Activated CD8-positive, alpha-beta memory T cell treated with anti-CD3 and anti-CD28 coated beads, Interleukin-2, amount 50 U/mL, for 48 hours (primary cell): ENCODE measurements at places on chromosomes 11 and 22.
A peak's percentile ranks its signal among the peaks of the same experiment; 100 is the strongest.

GRCh38 chr11:44893846-44894617 lies 56.7 kb downstream of the TP53I11 start:
- DNase-seq: peak; percentile 87

- DNase-seq: no peak
Measured at GRCh38 chr11:1161410-1162137, 3.8 kb downstream of the MUC5AC start.

GRCh38 chr22:22728382-22728781 lies 84.0 kb downstream of the GGTLC2 start:
- DNase-seq: no peak

DNA sequence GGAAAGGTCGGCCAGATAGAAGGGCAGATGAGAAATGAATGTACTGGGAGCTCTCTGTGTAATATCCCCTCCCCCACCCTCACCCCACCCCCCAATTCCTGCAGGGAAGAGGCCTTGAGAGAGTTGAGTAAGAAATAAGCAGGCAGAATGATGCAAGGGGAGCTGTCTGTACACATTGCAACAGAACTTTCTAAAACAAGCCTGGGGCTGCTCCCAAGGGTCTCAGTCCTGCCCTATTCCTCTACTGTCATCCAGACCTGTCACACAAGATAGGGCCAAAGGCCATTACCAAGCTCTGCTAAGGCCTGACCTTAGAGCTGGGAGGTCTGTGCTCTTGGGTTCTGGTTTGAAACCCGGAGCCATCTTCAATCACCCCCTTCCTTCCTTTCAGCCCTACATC lies 5.7 kb upstream of the DGAT2 start:
- DNase-seq: no peak

GRCh38 chr22:35154937-35155387 lies 89.0 kb downstream of the ISX start:
- DNase-seq: peak; percentile 58

DNA sequence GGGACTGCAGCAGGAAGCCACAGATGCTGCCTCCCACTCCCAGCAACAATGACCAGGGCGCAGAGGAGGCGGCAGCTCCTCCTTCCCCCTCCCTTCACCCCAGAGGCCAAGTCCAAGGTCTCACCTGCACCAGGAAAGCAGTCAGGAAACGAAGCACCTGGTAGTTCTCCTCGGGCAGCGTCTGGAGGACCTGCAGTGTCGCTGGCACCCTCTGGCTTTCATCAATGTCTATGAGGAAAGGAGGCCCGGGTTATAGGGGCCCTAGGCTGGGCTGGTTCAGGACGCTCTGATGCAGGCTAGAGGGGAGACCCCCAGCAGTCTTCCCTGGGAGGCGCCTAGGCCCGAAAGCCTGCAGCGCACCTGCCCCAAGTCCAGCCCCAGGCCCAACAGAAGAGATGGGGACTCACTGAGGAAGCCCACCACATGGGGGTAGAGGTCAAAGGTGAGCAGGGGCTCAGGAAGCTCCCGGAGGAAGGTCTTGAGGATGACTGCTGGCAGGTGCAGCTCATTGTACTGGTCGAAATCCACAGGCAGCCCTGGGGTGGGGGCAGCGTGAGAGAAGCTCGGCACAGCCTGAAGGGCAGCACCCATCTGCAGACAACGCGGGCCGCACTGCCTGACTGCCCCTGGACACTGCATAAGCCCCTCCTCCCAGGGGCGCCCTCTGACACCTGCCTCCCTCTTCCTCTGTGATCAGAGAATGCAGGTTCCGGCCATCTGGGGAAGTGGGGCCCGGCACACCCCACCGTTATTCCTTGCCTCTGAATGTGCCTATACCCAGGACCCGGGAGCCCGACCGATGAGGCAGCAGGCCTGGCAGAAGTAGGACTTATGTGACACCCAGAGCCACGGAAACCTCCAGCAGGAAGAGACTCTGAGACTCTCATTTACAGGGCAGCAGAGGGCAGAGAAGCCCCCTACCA lies 20.9 kb downstream of the ARHGAP1 start:
- DNase-seq: no peak

DNA sequence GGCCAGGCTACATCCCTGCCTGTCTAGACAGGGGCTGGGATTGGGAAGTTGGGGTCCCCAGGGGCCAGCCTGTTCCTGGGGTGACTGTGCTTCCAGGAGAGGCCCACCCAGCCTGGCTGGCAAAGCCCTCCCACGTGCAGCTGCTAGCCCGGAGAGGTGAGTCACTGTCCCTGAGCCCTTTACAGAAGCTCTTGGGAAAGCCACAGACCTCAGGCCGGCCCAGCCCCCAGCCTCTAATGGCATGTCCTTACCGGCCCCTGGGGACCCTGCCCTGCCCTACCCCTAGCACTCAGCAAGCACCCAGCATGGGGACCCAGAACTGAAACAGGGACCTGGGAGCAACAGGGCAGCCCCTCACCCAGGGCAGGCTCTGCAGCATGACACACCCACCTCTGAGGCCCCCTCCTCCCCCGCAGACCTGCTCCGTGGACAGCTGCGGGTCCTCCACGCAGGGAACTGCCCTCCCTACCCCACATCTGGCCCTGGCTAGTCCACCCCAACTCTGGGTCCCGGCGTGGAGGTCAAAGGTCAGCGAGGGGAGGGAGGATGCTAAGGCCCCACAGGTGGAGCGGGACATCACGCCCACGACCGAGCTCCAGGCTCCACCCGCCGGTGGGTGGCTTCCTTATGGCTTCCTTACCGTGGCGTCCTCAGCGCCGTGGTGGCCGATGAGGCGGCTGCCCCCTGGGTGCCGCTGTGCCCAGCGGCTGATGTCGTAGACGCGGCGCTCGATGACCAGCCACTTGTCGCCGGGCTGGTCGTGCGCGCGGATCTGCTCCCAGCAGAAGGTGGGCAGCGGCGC lies 615 bp downstream of the FADS3 start:
- DNase-seq: peak; percentile 60

- DNase-seq: no peak
Measured at GRCh38 chr22:33984656-33985285, 64.5 kb upstream of the LARGE1 start.

- DNase-seq: no peak
Measured at GRCh38 chr11:121615501-121615900, 162.7 kb upstream of the SORL1-AS1 start.

DNA sequence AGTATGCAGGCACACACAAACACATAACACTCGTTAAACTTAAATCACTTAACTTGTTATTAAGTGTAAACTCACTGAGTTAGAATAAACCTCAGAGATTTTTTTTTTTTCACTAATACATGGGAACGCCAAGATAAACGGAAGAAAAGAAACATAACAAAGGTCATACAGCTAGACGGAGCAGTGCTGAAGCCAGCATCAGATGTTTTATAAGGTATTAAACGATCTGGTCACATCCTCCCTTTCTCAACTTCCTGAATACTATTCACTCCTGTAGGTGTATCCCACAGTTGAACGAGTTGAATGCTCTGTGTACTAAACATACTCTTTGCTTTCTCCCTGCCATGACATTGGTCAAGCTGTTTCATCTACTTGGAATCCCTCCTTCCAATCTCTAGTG lies 212.0 kb downstream of the SWAP70 start:
- no peak for DNase-seq

DNA sequence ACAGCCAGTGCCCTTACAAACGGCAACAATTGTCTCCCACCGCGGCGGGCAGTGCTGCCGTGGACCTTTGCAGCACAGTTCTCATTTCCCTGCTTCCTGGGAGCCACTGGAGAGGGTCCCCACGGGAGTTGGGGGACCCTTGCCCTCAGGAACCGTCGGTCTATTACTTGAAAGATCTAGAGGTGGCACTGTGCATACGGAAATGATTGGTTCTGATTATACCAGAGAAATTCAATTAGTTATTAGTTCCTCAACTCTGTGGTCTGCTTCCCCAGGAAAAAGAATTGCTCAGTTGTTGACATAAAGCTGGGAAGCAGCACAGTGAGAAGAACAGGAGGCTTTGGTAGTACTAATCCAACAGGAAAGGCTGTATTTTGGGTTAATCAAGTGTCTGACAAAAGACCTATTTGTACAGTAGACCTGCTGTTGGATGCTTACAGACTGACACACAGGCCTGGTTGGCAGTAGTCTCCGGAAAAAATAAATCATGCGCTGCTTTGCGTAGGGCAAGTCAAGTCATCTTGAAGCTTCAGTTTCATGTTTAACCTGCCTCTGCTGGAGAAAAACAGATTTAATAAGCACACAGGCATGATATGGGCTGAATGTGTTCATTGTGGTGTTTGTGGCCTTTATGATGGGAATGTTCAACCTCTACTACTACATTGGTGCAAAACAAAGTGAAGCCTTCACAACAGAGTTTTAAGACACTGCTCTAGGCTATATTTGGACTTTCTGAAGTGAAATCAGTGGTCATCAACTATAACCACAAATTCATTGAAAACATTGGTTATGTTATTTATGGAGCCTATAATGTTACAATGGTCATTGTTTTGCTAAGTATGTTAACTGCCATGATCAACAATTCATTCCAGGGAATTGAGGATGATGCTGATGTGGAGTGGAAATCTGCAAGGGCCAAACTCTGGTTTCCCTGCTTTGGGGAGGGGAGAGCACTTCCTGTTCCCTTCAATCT lies 54.6 kb upstream of the SC5D start:
- no peak for DNase-seq

- DNase-seq: no peak
Measured at GRCh38 chr22:45332001-45332400, 22.3 kb downstream of the FAM118A start.

- no peak for DNase-seq
Measured at GRCh38 chr11:43892851-43893250, 12.2 kb downstream of the ALKBH3 start.

DNA sequence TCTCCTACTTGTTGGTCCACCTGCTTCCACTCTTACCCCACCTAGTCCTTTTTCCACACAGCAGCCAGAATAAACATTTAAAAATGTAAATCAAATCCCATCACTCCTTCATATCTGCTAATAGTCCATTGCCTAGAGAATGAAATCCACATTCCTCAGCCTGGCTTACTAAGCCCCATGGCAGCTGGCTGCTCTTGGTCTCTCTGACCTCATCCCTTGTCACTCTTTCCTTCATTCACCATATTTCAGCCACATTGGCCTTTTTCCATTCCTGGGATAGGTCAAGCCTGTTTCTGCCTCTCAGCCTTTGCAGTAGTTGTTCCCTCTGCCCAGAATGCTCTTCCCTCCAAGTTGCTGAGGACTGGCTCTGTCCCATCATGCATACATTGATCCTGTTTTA lies 512.8 kb downstream of the INSC start:
- DNase-seq: no peak

GRCh38 chr22:48350456-48350855 lies 1477.2 kb downstream of the BRD1 start:
- no peak for DNase-seq
